Activated naive CD4-positive, alpha-beta T cell treated with anti-CD3 and anti-CD28 coated beads, Interleukin-2, amount 50 U/mL, for 16 hours (primary cell): ENCODE measurements at places on chromosomes 13 and 19.

- peak; percentile 40 for DNase-seq
These were observed 4.6 kb upstream of the EPN1 start for GRCh38 chr19:55670280-55671053.

DNA sequence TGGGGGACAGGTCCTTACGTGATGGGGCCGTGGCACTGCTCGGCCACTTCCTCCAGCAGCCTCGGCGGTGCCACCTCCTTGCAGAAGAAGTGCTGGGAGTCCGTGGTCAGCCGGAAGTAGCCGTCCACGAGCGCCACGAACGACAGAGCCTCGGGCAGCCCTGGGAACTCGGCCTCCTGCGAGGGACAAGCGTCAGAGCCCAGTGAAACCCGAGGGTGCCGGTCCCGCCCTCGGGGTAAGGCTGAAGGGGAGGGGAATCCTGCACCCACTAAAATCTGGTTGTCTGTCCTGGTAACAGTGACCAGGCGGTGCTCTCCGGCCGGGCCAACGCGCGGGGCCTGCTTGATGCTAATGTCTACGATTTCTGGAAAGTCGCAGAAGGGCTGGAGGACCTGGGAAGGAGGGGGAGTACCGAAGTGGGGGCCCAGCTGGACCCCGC is 6.4 kb downstream of the JAK3 start:
- no peak for DNase-seq

DNA sequence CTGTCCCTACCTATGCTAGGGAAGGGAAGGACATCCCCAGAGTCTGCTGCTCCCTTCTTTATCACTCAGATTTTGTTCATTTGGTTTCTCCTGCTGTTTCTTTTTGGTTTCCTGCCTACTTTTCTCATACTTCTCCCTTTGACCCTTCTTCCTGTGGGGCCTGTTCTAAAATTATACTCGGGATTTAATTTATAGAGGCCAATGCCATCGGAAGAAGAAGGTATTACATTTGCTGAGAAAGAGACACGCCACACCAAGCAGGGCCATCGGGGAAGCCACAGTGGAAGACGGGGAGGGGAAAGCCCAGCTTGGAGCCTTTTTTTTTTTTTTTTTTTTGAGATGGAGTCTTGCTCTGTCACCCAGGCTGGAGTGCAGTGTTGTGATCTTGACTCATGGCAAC is 46.8 kb upstream of the FARP1 start:
- no peak for DNase-seq

DNA sequence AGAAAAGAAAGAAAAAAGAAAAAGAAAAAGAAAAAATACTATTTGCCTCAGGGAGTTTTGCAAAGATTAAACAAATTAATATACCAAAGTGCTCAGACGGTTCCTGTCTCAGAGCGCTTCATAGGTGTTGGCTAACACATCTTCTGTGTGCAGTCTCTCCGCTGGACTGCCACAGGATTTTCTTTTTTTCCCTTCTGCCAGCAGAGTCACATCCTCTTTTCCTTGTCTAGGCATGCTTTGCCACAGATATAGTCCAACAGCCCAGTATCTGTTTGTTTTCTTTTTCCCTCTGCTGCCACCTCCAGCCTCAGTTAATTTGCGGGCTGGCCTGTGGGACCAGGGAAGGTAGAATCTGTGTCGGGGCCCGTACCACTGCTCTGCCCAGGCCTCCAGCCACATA is 3.4 kb upstream of the URAD start:
- no peak for DNase-seq

- DNase-seq = no peak
These were observed 103.8 kb downstream of the LRCH1 start for GRCh38 chr13:46656786-46657185.

GRCh38 chr19:34725400-34725799 is 8.6 kb upstream of the ZNF181 start:
- no peak for DNase-seq

- no peak for DNase-seq
These were observed 88.5 kb downstream of the TEX26 start for GRCh38 chr13:31020996-31021395.
